ENCODE measurements at places on chromosomes 7 and 10.

- no peak for DNase-seq
Observed at GRCh38 chr7:45873355-45873754, 473 bp upstream of the CCDC201 start.

- no peak for DNase-seq
Observed at GRCh38 chr10:934746-935406, 3.4 kb upstream of the LARP4B start.

DNA sequence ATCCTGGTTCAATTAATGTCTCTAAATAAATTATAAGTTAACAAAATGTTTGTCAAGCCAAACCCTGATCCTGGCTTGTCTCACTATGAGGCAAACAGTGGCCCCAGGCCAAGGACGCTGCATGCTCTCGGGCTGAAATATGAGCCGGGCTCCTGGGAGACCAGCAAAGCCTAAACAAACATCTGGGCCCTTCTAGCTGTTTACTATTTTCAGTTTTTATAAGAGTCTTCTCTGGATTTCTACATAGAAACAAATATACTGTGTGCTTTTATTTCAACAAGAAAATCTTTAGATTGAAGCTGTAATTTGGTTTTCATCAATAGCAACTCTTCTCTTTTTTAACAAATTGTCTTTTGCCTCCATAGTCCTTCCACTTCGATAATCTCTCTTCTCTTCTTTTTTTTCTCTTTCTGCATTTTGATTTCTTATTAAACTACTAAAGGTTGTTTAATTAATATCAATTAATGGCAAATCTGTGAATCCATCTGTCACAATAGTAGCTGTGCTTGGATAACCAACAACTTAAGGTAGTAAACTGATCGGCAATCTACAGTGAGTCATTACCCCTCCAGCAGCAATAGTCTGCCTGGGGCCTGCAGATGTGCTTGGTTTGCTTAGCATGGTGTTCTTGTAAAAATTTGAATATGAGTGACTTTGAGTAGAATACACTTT is 83.3 kb upstream of the DNAJC1 start:
- no peak for DNase-seq

- no peak for DNase-seq
Observed at GRCh38 chr7:129405527-129405926, 28.7 kb upstream of the STRIP2 start.

DNA sequence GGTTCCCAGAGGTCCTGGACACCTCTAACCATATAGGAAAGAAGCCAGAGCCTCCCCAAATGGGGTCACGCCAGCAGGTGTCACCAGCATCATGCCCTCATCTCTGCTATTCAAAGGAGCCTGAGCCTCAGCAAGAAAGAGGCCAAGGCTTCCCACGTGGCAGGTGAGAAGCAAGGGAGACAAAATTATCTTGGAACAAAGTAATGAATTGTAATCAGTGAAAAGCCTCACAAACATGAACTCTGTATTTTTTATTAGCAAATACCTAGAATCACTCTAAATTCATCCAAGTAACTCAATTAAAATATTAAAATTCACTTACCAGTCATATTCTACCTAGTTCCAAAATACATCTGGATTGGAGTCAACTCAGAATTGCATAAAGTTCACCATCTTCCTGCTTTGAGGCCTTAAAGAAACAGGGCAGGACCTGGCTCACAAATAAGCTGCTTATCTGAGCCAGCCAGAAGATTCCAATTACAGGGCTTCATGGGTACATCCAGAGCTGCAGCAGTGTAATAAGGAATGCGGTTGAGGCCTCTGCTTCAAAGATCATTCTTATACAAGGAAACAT is 68.7 kb downstream of the SGMS1 start:
- DNase-seq, result no peak
